NB4 (cell line): ENCODE measurements at places on chromosomes 3 and 15.

- no peak for DNase-seq
Observed at GRCh38 chr3:115022835-115023398, 124.2 kb downstream of the ZBTB20 start.

- no peak for DNase-seq
Observed at GRCh38 chr15:27884726-27885125, 214.4 kb downstream of the OCA2 start.

GRCh38 chr3:54257125-54257720 is 134.9 kb downstream of the CACNA2D3 start:
- DNase-seq: no peak

- DNase-seq: no peak
Observed at GRCh38 chr3:51692980-51693395, 13.9 kb upstream of the GRM2 start.

- peak; percentile 33 for DNase-seq
Observed at GRCh38 chr3:48399387-48400172, 27.6 kb downstream of the FBXW12 start.
